ENCODE measurements at places on chromosomes 6 and 20.

GRCh38 chr6:89619567-89619966, 19.0 kb downstream of the LYRM2 start:
- H3K36me3 ChIP-seq: no peaks in the 10 kb centered on the region
- DNase-seq: no peak
- no peak overlapping the region for H3K27ac ChIP-seq
- no peak overlapping the region for H3K4me3 ChIP-seq
- no peaks in the 10 kb centered on the region for H3K4me1 ChIP-seq

- no peaks in the 10 kb centered on the region for H3K4me1 ChIP-seq
- no peaks in the 10 kb centered on the region for H3K36me3 ChIP-seq
- H3K27ac ChIP-seq: no peak overlapping the region
- H3K4me3 ChIP-seq: no peak overlapping the region
Observed at GRCh38 chr20:17276101-17276500, 49.3 kb downstream of the PCSK2 start.

GRCh38 chr20:58131551-58132142, 96.8 kb downstream of the ANKRD60 start:
- H3K4me3 ChIP-seq: no peak overlapping the region
- no peak for DNase-seq
- no peaks in the 10 kb centered on the region for H3K4me1 ChIP-seq
- H3K27me3 ChIP-seq: no peaks in the 10 kb centered on the region

GRCh38 chr20:59577809-59578435, 26.4 kb upstream of the PHACTR3 start:
- no peaks in the 10 kb centered on the region for H3K36me3 ChIP-seq
- peaks cover 22% of the 10 kb centered on the region for H3K27me3 ChIP-seq
- no peak overlapping the region for H3K27ac ChIP-seq

- no peaks in the 10 kb centered on the region for H3K4me1 ChIP-seq
- H3K4me3 ChIP-seq: no peak overlapping the region
- no peak overlapping the region for H3K27ac ChIP-seq
- H3K27me3 ChIP-seq: no peaks in the 10 kb centered on the region
Observed at GRCh38 chr6:100503043-100503705, 38.5 kb upstream of the SIM1 start.

GRCh38 chr6:105882121-105882803, 203.9 kb upstream of the PRDM1 start:
- H3K4me1 ChIP-seq: no peaks in the 10 kb centered on the region
- no peak overlapping the region for H3K4me3 ChIP-seq
- DNase-seq: no peak
- H3K27ac ChIP-seq: no peak overlapping the region

- no peaks in the 10 kb centered on the region for H3K4me1 ChIP-seq
- no peak overlapping the region for H3K4me3 ChIP-seq
- no peak for DNase-seq
- no peaks in the 10 kb centered on the region for H3K36me3 ChIP-seq
Observed at GRCh38 chr6:44829836-44830235, 442.3 kb downstream of the CDC5L start.

DNA sequence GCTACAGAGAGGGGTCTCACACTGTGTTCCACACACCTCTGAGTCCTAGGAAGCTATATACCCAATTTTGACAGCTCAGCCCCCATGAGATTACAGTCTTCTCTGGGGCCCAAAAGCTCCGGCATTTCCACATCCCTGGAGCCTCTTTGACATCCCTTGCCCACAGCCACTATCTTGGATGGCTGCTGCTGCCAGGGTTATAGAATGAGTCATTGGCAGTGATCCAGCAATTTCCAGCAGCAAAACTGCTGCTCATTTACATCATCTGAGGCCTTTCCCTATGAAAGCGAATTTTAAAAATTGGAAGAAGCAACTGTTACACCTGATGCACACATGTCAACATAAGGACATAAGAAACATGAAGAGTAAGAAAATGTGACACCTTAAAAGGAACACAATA, 590.7 kb downstream of the MEI4 start:
- DNase-seq: no peak
- no peak overlapping the region for H3K4me3 ChIP-seq
- no peak overlapping the region for H3K27ac ChIP-seq
- H3K4me1 ChIP-seq: no peaks in the 10 kb centered on the region

- H3K36me3 ChIP-seq: no peaks in the 10 kb centered on the region
- DNase-seq: peak; percentile 68
- H3K27ac ChIP-seq: no peak overlapping the region
Observed at GRCh38 chr6:26607434-26608230, 10.9 kb downstream of the ABT1 start.

DNA sequence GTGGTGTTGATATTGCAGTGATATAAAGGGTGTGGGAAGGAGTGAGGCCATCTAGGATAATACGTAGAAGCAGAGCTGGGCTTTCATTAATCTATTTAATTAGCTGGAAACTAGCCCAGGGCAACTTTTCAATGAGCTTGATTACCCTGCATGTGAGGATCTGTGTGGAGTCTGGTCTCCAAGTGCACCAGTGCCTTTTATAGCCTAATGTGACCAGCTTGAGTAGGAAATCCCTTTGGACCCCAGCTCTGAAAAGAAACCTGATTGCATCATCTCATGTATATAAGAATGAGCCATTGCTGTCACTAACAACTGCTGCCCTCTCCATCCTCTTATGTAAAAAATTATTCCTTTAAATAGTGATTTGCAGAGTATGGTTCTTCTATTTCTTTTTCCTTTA, 72.6 kb downstream of the CD109 start:
- no peaks in the 10 kb centered on the region for H3K36me3 ChIP-seq
- no peak overlapping the region for H3K27ac ChIP-seq
- H3K4me3 ChIP-seq: no peak overlapping the region
- DNase-seq: no peak
- H3K4me1 ChIP-seq: no peaks in the 10 kb centered on the region
- no peaks in the 10 kb centered on the region for H3K27me3 ChIP-seq

DNA sequence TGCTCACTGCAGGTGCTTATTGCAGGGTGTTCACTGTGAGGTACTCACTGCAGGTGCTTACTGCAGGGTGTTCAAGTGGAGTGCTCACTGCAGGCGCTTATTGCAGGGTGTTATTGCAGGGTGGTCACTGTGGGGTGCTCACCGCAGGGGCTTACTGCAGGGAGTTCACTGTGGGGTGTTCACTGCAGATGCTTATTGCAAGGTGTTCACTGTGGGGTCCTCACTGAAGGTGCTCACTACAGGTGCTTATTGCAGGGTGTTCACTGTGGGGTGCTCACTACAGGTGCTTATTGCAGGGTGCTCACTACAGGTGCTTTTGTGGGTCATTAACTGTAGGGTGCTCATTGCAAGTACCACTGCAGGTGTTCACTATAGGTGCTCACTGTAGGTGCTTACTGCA, 20.2 kb downstream of the APMAP start:
- H3K36me3 ChIP-seq: peaks cover 5% of the 10 kb centered on the region
- H3K4me1 ChIP-seq: no peaks in the 10 kb centered on the region
- DNase-seq: no peak
- H3K27ac ChIP-seq: no peak overlapping the region
- H3K27me3 ChIP-seq: no peaks in the 10 kb centered on the region

DNA sequence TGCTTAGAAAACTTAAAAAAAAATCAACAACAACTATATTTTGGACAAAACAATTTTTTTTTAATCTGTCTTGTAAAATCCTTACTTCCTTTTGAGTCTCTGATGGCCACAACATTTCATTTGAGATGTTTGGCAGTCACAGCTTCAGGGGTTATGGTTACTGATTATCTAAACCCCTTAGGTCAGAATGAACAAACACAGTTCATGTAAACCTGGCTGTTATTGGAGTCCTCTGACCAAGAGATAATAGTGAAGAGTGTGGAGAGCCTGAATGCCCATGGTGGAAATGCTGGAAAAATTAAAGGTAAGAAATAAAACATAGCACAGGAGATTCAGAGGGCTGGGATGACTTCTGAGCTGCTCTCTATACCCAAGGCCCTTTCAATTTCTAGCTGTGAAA, 38.2 kb downstream of the TMX4 start:
- H3K4me3 ChIP-seq: no peak overlapping the region
- no peaks in the 10 kb centered on the region for H3K36me3 ChIP-seq
- H3K27ac ChIP-seq: no peak overlapping the region
- no peaks in the 10 kb centered on the region for H3K27me3 ChIP-seq
- DNase-seq: no peak

GRCh38 chr6:7147051-7147671, 39.4 kb downstream of the RREB1 start:
- H3K4me3 ChIP-seq: no peak overlapping the region
- no peak for DNase-seq
- no peaks in the 10 kb centered on the region for H3K27me3 ChIP-seq
- H3K27ac ChIP-seq: no peak overlapping the region
- no peaks in the 10 kb centered on the region for H3K36me3 ChIP-seq

DNA sequence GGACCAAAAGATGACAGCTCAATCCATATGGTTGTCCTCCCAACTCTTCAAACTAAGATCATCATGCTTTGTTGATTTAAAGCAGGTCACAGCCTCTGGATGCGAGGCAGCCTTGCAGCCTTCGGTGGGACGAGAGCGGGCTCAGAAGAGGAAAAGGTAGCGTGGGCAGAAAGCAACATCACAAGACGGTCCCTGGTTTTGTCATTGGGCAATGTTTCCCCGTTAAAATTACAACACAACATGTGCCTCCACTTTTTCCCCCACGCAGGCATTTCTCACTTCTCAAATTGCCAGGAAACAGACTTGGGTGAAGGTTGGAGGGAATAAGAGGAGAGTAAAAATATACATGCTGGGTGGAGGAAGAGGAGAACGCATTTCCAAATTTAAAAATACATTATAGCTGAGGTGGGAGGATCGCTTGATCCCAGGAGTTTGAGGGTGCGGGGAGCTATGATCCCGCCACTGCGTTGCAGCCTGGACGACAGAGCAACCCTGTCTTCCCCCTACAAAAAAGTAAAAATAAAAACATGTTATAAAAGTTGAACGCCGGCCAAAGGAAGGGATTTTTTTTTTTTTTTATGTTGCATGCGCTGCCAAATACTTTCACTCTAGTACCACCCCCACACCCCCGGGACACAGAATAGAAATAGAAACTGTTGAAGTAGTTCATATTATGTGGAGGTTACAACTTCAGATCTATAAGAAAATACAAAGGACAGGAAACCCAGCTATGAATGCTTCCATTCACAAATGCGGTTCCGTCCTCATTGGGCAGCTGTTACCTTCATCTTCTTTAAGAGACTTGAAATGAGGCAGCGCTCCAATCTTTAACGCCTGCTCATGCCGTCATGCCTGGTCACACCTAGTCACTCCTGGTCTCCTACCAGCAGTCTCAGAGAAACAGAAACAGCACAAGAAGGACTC, 13.9 kb upstream of the NAA20 start:
- H3K27ac ChIP-seq: no peak overlapping the region
- no peak for DNase-seq
- no peak overlapping the region for H3K4me3 ChIP-seq
- H3K4me1 ChIP-seq: no peaks in the 10 kb centered on the region

- H3K27ac ChIP-seq: no peak overlapping the region
- no peak for DNase-seq
- H3K4me3 ChIP-seq: no peak overlapping the region
- no peaks in the 10 kb centered on the region for H3K36me3 ChIP-seq
- peaks cover 5% of the 10 kb centered on the region for H3K4me1 ChIP-seq
- no peaks in the 10 kb centered on the region for H3K27me3 ChIP-seq
Observed at GRCh38 chr6:21883595-21884328, 290.2 kb downstream of the SOX4 start.

- no peak overlapping the region for H3K4me3 ChIP-seq
- no peaks in the 10 kb centered on the region for H3K27me3 ChIP-seq
- no peak for DNase-seq
- no peaks in the 10 kb centered on the region for H3K4me1 ChIP-seq
Observed at GRCh38 chr6:7431313-7431673, 41.7 kb downstream of the RIOK1 start.

- no peak overlapping the region for H3K27ac ChIP-seq
- DNase-seq: peak; percentile 66
- H3K4me1 ChIP-seq: peaks cover 39% of the 10 kb centered on the region
- peaks cover 11% of the 10 kb centered on the region for H3K27me3 ChIP-seq
- no peak overlapping the region for H3K4me3 ChIP-seq
- peaks cover 1% of the 10 kb centered on the region for H3K36me3 ChIP-seq
Observed at GRCh38 chr6:41548841-41549642, 2.9 kb downstream of the FOXP4 start.

- no peak overlapping the region for H3K27ac ChIP-seq
- H3K27me3 ChIP-seq: no peaks in the 10 kb centered on the region
Observed at GRCh38 chr20:1618479-1618878, 1.3 kb downstream of the SIRPB1 start.

DNA sequence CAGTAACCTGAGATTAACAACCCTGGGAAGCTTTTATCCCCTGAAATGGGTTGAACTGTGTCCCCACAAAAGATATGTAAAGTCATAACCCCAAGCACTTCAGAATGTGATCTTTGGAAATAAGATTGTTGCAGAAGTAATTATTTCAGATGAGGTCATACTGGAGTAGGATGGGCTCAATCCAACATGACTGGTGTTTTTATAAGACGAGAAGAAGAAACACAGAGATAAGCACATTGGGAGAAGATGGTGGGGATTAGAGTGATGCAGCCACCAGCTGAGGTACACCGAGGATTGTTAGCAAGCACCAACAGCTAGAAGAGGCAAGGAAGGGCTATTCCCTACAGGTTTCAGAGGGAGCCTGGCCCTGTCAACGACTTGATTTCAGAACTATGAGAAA, 12.5 kb upstream of the RNF217 start:
- H3K4me3 ChIP-seq: no peak overlapping the region
- no peak overlapping the region for H3K27ac ChIP-seq
- no peak for DNase-seq
- no peaks in the 10 kb centered on the region for H3K4me1 ChIP-seq
- H3K27me3 ChIP-seq: no peaks in the 10 kb centered on the region

GRCh38 chr6:155755452-155755851, 299.8 kb upstream of the NOX3 start:
- H3K4me1 ChIP-seq: no peaks in the 10 kb centered on the region
- H3K36me3 ChIP-seq: no peaks in the 10 kb centered on the region
- H3K27me3 ChIP-seq: no peaks in the 10 kb centered on the region
- H3K27ac ChIP-seq: no peak overlapping the region

- no peak overlapping the region for H3K4me3 ChIP-seq
- H3K36me3 ChIP-seq: no peaks in the 10 kb centered on the region
- H3K27me3 ChIP-seq: no peaks in the 10 kb centered on the region
- no peak overlapping the region for H3K27ac ChIP-seq
Observed at GRCh38 chr6:72218125-72218524, 331.8 kb downstream of the RIMS1 start.

GRCh38 chr20:17914957-17915356, 53.6 kb downstream of the SNX5 start:
- no peaks in the 10 kb centered on the region for H3K4me1 ChIP-seq
- H3K27me3 ChIP-seq: no peaks in the 10 kb centered on the region
- no peak overlapping the region for H3K27ac ChIP-seq
- no peaks in the 10 kb centered on the region for H3K36me3 ChIP-seq
- no peak overlapping the region for H3K4me3 ChIP-seq
- no peak for DNase-seq

Data from mesendoderm (in vitro differentiated cells).